Kidney glomerular epithelial cell (primary cell): ENCODE measurements at places on chromosomes 6 and 20.

DNA sequence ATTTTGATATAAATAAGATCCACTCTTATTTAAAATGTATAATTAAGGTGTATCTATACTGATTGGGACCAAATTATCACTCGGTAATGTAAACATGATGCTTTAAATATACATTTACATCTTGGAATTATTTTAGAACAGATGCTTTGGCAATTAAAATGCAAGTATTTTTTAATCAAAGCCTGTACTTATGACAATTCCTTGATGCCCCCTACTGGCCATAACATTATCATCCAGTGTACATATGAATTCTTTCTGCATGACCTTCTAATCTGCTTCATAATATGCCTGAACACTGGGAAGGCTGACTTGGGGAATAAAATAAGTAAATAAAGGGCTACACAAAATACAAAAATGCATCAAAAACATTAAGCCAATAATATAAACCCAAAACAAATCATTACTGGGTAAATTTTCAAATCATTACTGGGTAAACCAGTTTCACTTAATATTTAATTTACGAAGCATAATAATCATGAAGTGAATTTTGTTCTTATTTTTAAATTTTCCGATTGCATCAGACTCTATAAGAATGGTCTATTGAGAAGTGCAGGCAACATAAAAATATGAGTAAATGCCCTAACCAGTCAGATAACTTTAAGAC lies 65.1 kb downstream of the CGA start:
- DNase-seq: peak; percentile 39

DNA sequence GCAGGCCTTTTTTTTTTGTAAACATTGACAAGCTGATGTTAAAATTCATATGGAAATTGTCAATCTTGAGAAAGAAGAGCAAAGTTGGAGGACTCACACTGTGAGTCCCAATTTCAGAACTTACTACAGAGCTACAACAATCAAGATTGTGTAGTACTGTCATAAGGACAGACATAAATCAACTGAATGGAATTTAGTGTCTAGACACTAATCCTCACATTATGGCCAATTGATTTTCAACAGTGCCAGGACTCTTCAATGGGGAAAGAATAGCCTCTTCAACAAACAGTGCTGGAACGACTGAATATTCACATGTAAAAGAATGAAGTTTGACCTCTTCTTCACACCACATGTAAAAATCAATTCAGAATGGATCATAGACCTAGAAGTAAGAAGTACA lies 60.8 kb downstream of the TGM2 start:
- DNase-seq: no peak

DNA sequence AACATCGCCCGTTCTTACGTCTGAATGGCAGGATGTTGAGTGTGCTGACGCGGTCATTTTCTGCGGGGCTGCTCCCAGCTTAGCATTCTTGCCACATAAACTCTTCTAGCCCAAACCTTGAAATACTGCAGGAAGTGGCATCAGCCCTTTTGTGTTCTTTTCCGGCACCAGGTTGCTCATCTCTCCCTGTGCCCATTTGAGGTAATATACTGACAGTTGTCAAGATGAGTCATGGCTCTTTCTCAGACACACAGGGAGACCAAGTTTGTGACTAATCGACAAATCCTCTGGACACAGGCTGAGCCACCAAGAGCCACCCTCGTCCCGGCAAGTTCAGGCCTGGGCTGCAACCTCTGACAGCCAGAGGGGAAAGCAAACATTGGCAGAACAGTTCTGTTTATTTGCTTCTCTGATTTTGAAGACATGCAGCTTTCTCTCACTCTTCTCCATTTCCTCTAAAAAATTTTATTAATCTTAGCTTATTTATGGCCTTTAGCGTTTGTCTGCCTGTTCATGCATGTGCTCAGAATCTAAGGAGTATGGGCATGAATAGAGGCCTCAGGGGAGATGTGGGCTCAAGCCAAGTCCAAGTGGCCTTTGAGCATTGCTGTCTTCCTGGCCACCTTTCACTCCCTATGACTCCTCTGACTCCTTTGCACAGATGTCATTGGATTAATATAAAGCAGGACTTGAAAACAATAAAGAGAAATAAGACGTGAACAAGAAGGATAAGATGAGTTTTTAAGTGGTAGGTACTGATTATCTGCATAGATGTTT lies 328.2 kb upstream of the JAG1 start:
- peak; percentile 94 for DNase-seq

GRCh38 chr6:135226537-135226936 lies 45.4 kb downstream of the MYB start:
- DNase-seq: no peak

DNA sequence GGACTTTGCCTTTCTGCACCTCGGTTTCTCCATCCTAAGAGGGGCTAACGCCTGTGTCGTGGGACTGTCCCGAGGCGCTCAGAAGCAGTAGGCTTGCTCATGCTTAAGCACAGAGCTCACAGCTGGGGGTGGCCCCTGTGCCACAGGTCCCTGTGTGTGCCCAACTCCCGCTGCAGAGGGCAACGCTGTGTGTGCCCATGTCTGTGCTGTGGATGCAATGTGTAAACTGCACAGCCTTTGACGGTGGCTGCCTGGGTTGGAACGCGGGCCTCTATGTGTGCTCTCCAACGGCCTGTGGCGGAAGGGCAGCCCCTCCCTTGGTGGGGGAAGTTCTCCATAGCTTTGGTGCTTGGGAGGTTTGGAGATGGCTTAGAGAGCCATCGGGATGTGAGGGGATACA lies 10.7 kb upstream of the GATA5 start:
- no peak for DNase-seq

GRCh38 chr20:32052090-32052777 lies at the start of gene HCK:
Gene HCK, plus strand, starts transcription at chr20:32052242.
- no peak for DNase-seq

- no peak for DNase-seq
These were observed 101.8 kb upstream of the AKIRIN2 start for GRCh38 chr6:87803791-87804190.

DNA sequence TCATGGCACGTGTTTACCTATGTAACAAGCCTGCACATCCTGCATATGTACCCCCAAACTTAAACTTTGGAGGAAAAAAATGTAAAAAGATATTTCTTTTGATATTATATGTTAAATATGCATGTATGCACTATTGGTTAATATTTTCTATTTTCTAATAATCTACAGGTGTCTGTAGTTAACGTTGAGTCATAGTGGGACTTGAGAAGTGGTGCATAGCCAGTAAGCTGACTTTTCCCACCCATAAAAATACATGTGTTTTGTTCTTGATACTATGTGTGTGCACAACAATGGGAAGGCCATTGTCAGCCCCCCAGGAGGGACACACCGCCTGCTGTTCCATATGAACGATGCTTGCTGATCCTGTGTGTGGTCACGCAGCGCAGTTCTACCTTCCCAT lies 49.1 kb downstream of the FAM120B start:
- no peak for DNase-seq
